ENCODE measurements at places on chromosomes 13 and 19.

DNA sequence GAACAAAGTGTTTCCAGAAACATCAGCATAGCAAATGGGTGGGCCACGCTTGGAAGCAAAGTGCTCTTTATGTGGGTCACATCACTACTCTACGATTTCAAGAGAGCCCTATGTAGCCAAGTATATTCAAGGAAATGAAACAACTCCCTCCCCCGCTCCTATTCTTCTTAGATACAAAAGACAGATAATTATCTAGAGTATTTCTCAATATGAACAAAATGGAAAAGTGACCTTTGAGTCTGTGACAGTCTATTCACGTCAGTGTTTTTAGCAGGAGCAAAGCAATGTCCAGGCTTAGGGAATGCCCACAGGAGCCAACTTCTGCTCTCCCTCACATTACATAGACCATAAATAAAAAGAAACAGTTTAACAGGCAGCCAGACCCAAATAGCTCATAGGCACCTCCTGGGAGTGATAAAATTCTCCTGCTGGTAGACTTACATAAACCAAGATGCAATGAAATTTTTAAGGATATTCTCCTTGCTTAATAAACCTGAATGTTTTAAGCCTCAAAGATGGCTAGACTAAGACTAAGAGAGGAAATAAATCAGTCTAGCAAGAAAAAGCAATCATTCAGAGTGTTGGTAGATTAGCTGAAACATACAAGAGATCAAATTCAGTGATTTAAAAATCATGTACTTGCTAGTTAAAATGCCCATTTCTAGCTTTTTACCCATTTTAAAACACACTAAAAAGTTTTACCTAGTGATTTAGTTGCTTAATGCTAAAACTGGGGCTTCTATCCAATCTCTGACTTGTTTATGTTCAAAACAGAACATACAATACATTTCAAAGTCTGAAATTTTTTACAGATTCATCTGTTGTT is 182.8 kb downstream of the RGCC start:
- DNase-seq, result no peak

GRCh38 chr19:18961767-18962620 is 21.0 kb upstream of the HOMER3 start:
- no peak for DNase-seq

DNA sequence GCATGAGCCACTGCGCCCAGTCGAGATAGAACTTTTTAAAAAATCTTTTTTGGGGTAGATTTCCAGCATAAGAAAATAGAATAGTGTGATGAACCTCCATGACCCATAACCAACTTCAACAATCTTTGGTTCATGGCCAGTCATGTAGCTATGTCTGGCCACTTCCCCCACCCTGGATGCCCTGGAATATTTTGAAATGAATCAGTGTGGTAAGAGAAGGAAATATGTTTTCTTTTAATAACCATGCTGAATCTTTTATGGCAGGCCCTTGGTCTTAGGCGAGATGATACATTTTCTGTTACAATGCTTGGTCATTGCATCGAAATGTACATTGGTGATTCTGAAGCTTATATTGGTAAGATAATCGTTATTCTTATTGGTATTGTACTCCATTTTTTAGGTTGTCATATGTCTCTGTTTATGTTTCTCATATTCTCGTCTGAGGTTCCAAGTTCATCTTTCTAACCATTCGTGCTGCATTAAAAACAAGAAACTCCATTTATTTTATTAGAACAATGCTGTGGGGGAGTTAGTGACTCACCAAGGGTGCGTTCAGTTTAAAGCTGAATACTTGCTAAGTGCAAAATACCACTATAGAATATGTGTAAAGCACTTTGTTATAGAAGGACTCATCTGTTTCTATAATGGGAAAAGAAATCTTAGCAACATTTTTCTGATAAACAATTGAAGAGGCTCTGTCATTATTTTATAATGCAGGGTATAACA is 16.4 kb upstream of the UPF3A start:
- no peak for DNase-seq

- DNase-seq, result peak; percentile 16
These were observed 57.3 kb downstream of the CEBPG start for GRCh38 chr19:33430674-33431277.

DNA sequence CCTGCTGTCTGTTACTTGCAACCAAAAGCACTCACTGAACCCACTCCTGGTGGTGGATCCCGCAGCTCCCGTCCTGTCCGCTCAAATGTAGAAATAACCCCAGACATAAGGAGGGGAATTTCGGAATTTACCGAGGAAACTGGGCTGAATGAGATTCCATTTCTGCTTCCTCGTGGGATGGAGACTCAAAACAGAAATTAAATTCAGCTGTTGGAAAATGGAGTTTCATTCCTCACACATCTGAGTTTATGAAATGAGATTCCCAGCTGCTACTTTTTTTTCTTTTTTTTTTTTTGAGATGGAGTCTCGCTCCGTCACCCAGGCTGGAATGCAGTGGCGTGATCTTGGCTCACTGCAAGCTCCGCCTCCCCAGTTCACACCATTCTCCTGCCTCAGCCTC is 44.3 kb downstream of the COLGALT1 start:
- DNase-seq, result no peak

All from GM12864 (cell line).